ENCODE measurements at places on chromosomes 12 and 14.

DNA sequence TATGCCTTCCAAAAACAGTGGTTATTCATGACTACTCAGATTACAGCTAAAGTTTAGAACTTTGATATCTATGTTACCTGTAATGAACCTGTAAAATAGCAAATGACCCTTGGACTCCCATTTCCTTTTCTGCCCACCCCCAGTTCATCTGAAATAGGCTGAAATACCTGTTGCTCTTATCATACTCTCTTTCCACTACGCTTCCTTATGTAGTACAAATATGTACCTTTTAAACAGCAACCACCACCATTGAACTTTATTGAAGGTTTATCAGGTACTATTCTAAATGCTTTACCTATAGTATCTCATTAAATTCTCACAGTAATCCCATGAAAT lies 239.7 kb downstream of the SSPN start:
- no peak for DNase-seq

DNA sequence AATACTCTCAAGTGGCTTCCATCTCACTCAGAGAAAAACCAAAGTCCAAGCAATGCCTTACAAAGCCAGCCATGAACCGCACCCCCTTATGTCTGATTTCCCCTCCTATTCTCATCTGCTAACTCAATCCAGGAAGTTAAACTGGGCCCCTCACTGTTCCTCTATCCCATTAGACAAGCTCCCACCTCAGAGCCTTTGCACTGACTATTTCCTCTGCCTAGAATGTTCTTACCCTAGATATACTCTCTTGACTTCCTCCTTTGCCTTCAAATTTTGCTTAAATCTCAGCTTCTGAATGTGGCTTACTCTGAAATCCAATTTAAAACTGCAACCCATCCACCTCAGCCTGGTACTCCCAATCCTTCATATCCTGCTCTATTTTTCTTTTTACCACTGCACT lies 257.0 kb upstream of the USP15 start:
- no peak for DNase-seq

GRCh38 chr12:66072135-66072534 lies 58.4 kb downstream of the LLPH start:
- no peak for DNase-seq

DNA sequence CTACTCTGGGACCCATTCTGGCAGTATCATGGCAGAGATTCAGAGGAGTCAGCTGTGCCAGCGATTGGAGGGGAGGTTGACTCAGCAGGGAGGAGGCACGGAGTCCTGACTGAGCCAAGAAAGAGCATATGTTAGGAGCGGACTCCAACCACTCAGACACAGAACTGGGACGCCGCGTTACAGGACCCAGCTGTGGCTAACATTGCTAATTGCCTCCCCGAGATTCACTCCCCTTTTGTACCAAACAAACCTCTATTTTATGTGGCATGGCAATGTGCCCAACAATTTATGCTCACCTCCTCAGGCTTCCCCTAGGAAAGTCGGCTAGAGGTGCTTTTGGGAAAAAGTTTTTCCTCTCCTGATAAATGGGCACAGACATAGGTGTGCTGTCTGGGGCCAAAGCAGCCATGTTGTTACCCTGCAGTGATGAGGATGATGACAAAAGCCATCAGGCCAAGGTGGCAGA lies 15.2 kb upstream of the CLIP1 start:
- no peak for DNase-seq

DNA sequence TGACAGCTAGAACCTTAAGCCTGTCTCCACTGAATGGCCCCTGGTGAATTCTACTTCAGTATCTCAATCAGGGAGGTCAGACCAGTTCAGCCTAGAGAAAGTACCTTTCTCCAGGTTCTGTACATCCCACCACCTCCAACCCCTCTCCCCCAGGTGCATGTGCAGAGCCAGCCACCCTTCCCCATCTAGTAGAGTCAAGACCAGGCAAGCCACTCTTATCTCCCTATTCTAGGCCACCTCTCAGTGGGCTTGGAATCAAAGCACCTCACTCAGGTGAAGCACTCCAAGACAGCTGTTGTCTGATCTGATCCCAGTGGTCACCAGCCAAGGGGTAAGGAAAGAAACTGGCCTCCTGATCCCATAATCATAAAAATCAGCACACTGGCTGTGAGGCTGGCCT lies 340.9 kb downstream of the BCL11B start:
- DNase-seq: no peak

GRCh38 chr14:57091030-57091608 lies 177.6 kb downstream of the EXOC5 start:
- no peak for DNase-seq

GRCh38 chr12:131511803-131512561 lies 198.9 kb upstream of the SFSWAP start:
- no peak for DNase-seq

GRCh38 chr12:43338848-43339526 lies 213.0 kb downstream of the ADAMTS20 start:
- no peak for DNase-seq

DNA sequence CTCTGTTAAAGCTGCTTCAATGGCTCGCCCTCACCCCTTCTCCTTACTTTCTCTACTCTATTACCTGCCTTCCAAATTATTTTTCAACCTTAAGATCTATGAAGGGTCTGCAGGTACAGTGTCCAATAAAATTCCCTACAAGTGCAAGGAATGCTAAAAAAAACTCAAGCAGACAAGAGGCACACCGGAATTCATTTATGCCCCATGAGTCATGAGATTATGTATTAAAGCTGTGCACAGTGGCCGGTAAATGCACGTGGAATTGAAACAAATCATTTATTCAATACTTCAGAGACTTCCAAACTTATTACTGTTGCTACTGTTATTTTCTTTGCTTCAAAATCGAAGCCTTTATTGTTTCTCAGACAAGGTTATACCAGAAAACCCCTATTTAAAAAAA lies 68.4 kb downstream of the ST8SIA1 start:
- no peak for DNase-seq

DNA sequence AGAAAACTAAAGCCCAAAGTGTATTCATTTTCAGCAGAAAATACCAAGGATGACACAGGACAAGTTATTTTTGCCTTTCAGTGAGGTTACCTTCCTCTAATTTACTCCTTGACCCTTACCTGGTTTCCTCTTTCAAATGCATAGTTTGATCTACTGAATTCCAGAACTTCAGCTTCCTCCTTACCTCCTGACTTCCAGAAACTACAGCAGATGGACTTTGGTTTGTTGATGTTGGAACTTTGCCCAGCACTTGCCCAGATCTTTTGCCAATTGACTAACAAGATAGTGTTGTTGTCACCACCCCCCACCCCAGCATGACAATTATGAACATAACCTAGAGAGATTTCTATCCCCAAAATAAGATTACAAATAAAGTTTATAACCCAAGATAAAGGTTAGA lies 63.2 kb downstream of the NAV3 start:
- no peak for DNase-seq

GRCh38 chr14:57974896-57975295 lies 109.0 kb upstream of the SLC35F4 start:
- DNase-seq: no peak
